Keratinocyte (primary cell): ENCODE measurements at places on chromosomes 16 and 17. TPM values are rescaled to one million over a fixed set of nuclear protein-coding genes. Genes with fewer than 3 reads are reported as not detected.

The NPIPB9 gene
- 0.20 to 0.46 TPM (median 0.38 TPM) in 3 replicates for polyA plus RNA-seq

DNA sequence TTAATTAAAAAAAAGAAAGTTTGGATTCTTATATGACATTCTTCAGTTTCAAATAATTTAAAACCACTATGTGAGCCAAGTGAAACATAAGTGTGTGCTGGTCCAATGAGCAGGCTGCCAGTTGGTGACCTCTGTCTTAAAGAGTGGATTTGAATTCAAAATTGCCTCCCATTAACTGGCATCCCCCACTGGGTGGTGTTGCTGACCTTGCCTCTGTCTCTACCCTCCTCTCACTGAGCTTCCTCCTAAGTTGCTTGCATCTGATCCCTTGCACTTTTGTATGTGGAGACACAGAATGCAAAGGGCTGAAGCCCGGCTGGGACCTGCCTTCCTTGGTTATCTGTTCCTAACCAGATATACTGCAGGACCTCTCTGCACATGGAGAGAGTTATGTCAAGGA, 160.6 kb downstream of the CYLD start:
- DNase-seq = no peak

The ZNF597 gene
- polyA plus RNA-seq = 1.4 to 1.7 TPM (median 1.5 TPM) in 3 replicates

DNA sequence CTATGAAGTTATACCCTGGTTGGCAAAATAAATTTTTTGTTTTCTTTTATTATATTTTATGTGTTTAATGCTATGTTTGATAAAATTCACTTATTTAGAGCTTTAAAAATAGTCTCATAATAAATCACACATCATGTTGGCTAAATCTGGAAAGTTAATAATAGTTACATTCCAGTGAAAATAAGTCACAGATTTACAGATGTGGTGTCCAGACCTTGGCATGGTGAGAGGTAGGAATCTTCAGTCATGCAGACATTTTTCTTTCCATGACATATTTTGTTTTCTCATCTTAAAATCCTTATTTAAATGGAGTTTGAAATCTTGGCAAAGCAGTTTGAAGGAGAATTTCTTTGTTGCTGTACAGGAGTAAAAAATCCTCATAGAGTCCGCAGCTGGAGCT, 48.1 kb upstream of the GOSR1 start:
- no peak for DNase-seq

- DNase-seq = no peak
Measured at GRCh38 chr16:88633684-88634140, 4.7 kb upstream of the IL17C start.

DNA sequence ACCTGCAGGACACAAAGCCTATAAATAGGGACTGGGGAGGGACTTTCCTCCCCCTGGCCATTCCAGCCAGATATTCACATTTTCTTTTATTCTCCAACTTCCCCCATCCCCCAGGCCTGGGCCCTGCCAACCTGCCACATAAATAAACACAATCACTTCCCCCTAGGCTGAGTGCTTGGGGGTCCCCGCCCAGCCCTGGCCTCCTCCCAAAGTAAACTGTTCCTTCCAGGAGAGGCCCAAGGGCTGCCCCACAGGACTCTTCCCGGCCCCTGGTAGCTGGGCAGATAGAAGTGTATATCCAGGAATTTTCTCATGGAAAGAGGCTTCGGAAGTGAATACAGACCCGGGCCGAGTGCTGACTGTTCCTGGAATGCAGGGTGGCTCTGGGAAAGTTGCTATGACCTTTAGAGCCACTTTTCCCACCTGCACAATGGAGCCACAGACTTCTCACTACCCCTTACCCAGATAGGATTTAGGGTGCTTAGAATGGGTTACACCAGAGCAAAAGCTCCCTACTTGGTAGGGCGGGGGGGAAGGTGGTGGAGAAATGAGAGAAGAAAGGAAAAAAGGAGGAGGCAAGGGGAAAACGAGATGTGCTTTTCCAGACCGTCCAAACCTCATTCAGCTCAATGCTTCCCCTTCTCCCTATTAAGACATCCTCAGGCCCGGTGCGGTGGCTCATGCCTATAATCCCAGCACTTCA, 8.5 kb downstream of the CSF3 start:
- no peak for DNase-seq

The ABCC3 gene
- polyA plus RNA-seq = 39.6 to 61.6 TPM (median 41.7 TPM) in 3 replicates

DNA sequence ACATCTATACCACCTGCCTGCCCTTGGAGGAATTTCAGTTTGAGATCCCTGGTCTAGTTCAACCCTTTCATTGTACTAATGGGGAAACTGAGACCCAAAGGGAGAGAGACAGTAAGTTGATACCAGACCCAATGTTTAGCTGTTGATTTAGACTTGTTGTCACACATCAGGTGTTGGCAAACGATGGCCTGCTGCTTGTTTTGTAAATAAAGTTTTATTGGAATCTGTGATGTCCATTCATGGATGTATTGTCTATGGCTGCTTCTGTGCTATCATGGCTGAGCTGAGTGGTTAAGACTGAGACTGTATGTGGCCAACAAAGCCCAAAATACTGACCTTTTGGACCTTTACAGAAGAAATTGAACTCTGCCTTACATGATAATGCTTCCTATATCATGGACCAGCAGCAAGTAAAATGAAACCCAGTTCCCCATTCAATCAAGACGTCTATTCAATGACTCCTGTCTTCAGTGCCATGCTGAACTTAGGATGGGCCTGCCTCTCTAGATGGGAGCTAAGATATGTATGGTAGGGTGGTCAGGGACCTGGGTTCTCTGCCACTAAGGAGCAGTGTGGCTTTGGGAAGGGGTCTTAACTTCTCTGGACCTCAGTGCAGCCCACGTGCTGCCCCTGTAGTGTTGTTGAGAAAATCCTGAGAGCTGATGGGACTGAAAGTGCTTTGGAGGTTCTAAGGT, 111.0 kb downstream of the IRX5 start:
- DNase-seq = no peak

The MT1A gene
- not detected in 3 replicates for polyA plus RNA-seq

The KRT33B gene
- polyA plus RNA-seq = 0.18 to 0.33 TPM (median 0.21 TPM) in 3 replicates

- DNase-seq = no peak
Measured at GRCh38 chr17:6392609-6393350, 42.1 kb downstream of the AIPL1 start.

The CD68 gene
- polyA plus RNA-seq = 12.2 to 26.6 TPM (median 14.0 TPM) in 3 replicates

- DNase-seq = no peak
Measured at GRCh38 chr17:43393944-43394482, 4.8 kb upstream of the ARL4D start.

GRCh38 chr16:83002351-83003334, 375.9 kb downstream of the CDH13 start:
- no peak for DNase-seq

DNA sequence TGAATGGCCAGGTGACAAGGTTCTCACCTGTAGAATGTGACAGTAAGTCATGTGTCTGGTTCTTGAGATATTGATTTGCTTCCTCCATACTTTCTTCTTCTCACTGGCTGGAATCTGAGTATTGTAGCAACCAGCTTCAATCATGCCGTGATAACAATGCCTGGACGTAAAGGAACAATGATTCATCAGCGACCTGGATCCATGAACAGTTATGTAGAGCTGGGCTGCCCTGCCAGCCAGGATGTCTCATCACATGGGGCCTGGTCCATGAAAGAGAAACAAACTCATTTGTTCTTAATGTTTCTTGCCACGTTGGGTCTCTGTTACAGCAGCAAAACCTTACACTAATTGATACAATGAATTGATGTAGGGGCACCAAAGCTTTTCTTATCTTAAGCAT, 627.2 kb downstream of the TOX3 start:
- no peak for DNase-seq

DNA sequence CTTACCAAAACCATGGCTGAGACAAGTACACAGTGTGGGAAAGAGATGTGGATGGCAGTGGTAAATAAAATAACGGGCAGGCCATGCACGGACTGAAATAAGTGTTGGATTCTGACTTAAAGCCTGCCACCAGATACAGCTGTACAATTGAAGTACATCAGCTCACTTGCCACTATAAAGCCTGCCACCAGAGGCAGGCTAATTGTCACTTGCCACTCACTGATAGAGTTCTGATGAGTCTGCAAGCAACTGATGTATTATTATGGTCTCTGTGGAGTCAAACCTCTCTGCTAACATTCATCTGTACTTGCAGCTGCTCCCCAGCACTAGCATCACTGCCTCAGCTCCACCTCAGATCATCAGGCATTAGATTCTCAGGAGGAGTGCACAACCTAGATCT, 93.0 kb downstream of the CYTH1 start:
- no peak for DNase-seq

GRCh38 chr16:26992666-26993349, 73.9 kb upstream of the C16orf82 start:
- DNase-seq = no peak

DNA sequence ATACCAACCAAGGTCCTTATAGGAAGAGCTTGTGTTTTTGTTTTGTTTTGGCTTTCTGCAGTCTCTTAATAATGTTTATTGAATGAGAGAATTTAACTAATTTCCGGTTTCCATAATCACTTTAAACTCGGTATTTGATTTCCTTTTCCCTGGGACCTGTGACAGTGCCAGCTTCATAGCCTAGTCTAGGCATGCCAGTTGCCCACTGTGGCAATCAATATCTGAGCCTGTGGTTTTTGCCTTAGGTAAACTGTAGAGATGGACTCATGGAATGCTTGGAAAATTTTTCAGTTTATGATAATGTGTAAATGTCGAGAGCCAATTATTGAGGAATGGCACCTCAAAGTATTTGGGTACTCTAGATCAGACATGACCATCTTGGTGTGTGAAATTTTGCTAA, 78.2 kb downstream of the FTO start:
- no peak for DNase-seq

GRCh38 chr17:17091276-17091675, 49.0 kb downstream of the MPRIP start:
- no peak for DNase-seq

The TUBB3 gene
- 29.2 to 54.2 TPM (median 34.0 TPM) in 3 replicates for polyA plus RNA-seq

- no peak for DNase-seq
Measured at GRCh38 chr16:20402651-20403050, 1.9 kb downstream of the PDILT start.
